ENCODE measurements at places on chromosomes 7 and 10. TPM values are rescaled to one million over a fixed set of nuclear protein-coding genes. Genes with fewer than 3 reads are reported as not detected.

The CFAP46 gene
- under 0.01 TPM for total RNA-seq

The ADCYAP1R1 gene
- not detected for total RNA-seq

The PNLIPRP1 gene
- not detected for total RNA-seq

The GNG11 gene
- total RNA-seq = 1.9 TPM

The CFAP70 gene
- total RNA-seq = 1.1 TPM

The LRIT1 gene
- not detected for total RNA-seq

The MBL2 gene
- not detected for total RNA-seq

The CDNF gene
- total RNA-seq = 0.54 TPM
